ENCODE measurements at places on chromosomes 4 and X.

DNA sequence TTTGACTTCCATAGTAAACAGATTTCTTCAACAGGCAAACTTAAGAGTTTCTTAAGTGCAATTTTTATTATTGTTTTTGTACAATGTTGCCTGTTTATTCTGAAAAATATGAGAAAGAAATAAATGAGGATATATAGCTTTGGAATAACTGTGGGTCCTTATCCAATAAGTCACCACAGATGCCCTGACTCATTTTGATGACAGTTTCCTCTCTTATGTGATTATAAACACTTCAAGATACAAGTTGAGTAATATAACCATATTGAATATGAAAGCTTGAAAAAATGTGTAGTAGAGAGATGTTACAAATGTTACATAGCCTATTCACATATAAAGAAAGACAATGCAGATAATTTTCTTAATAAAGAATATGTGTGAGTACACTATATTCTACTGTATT lies 931.6 kb downstream of the RAPGEF2 start:
- DNase-seq, result no peak

DNA sequence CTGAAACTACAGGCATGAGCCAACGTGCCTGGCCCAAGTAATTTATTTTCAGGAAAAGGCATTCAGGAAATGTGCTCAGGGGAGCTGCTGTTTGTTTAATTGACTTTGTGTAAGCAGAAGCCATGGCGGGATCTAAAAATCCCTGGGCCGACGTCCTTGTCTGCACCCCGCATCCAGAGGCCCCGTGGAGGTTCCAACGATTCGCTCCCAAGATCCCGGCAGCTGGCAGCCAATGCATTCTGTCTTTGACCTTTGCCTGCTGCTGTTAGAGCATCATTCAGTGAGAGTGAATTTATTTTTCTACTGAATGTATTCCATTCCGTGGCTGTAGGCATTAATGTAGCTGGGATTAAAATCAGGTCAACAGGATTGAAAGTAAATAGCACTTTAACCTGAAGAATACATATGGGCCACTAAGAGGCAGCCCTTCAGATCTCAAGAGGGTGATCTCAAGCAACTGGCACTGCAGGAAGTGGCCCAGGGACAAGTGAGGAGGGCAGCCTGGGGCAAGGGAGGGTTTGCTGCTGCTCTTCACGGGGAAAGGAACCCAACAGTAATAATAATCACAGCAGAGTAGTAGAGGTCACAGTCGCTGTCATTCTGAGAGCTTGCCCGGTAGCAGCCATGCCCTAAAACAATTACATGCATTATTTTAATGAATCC lies 75.2 kb downstream of the PSAPL1 start:
- DNase-seq, result no peak

- DNase-seq, result no peak
Observed at GRCh38 chr4:5683566-5683965, 24.8 kb downstream of the EVC2 start.

DNA sequence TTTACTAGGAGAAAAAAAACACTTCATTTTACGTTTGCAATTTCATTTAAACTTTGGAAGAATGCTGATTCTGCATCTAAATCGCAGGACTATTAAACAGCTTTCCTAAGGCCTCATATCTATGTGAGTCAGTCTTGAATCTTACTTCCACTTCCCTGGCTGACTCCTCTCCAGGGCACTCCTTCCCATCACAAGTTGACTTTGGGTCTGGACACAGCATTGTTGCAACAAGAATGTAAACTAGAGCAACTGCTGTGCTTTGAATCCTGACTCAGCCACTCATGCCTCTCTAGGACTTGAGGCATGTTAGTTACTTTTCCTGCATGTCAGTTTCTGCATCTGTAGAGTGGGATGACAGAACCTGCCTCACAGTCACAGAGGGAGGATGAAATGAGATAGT lies 413.8 kb downstream of the FAT4 start:
- no peak for DNase-seq

DNA sequence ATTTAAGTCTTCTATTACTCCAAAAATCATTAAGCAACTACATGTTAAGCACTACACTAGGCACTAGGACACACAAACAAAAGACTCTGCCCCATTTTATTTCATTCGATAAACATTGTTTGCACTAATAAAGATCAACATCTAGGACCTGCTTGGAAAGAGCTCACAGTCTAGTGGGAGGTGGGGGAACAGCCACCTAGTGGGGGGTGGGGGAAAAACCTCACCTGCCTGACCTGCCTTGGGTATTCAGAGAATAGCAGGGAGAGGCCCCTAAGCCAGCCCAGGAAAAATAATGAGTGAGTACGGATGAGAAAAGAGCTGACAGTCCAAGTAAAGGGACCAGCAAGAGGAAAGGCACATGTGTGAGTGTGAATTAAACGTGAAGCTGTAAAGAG lies 52.2 kb downstream of the PRDM5 start:
- no peak for DNase-seq

- DNase-seq, result no peak
Observed at GRCh38 chr4:140236654-140237169, 82.7 kb upstream of the MAML3 start.

GRCh38 chrX:9062641-9063040 lies 28.7 kb upstream of the FAM9B start:
- no peak for DNase-seq

- no peak for DNase-seq
Observed at GRCh38 chr4:3248811-3249661, at the start of gene MSANTD1. Gene MSANTD1, plus strand, starts transcription at chr4:3249159. Its CDS starts 64 bp downstream, at chr4:3249223.

DNA sequence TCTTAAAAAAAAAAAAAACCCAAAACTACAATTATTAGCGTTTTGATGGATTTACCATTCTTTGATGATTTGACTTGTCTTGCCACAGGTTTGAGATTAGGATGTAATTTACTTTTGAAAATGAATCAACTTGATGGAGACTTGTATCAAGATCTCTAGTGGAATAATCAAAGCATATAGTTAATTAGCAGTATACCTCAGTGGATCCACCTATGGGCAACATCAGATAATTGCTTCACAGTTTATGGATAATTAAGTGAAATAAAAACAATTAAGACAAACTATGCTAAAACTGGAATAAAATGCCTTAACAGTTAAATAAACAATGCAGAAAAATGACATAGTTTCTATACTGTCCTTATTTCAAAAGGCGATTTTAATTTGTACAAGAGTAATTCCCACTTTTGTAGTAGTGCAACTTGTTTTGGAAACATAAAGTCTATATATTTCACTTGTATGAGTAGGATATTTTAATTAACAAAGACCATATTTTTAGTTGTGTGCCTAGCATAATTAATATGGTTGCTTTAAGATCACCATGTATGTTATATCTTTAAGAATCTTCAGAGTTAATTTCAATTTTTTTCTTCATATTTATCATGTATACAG lies 4.2 kb downstream of the CPEB2 start:
- no peak for DNase-seq

DNA sequence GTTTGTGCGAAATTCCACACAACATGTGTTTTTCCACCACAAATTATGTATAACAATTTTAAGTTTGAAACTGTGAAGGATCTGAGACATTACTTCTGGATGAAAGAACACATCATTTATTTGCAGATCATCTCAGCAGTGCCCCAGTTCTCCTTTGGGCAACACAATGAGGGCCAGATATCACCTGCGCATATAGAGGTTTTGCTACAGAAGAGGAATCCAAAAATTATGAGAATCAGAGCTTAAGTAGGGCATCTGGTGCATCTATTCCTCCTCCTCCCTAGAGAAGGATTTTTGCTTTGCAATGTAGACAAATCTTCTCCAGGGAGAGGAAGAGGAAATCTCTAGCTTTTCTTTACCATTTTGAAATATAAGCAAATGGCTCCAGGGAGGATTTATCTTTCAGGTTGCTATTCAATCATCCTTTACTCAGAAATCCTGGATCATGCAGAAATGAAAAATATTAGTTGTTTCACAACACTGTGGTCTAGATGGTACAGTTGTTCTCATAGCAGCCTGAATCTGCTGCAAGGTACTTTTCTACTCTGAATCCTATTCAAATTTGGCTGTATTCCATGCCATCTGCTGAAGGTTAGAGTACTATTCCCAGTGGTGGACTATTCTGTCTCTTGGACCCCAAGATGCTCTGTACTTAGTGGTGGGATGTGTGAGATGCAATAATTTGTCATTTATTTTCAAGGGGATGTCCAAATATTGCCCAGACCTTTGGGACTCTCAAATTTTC lies 132.1 kb downstream of the SNCA start:
- no peak for DNase-seq

All from NCI-H2081 (cell line).